ENCODE measurements at places on chromosomes 16 and 17. TPM values are rescaled to one million over a fixed set of nuclear protein-coding genes. Genes with fewer than 3 reads are reported as not detected.

Gene TBC1D3D
- total RNA-seq: 0.19 TPM

Gene PIRT
- total RNA-seq: not detected

DNA sequence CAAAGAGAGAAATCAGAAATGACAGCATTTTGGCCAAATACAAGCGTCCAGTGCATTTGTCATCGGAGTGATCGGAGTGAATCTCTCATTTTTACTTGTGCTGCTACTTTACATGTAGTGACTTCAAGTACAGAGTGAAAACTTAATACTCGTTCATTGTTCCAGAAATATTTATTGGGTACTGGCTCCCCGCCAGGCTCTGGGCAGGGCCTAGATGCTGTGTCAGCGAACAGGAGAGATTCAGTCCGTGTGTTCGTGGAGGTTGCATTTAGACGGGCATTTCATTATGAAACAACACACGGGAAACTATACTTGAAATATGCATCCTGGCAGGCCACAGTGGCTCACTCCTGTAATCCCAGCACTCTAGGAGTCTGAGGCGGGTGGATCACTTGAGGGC, 727.2 kb upstream of the RBFOX1 start:
- DNase-seq: no peak

GRCh38 chr17:51258756-51259563, 889 bp downstream of the MBTD1 start:
- no peak for DNase-seq

Gene MYH8
- not detected for total RNA-seq

- DNase-seq: no peak
Measured at GRCh38 chr16:30368122-30368791, 2.0 kb downstream of the TBC1D10B start.

DNA sequence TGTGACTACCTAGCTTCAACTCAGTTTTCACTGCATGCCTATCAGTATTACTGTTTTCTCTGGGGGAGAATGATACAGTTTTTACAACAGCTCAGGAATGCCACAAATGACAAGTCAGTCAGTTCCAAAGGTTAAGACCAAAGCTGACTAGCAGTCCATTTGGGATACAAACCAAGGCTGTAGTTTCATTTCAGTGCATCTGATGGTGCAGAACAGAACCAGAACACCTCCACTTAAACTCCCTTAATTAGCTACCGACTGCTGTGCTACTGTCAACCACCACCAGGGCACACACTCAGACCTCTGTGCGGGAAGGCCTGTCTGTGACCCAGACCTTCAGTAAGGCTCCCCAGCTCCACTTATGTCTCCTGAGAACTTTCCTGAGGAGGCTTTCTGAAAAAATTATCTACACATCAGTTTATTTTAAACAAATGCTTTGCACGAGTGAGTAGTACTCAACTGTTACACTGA, 20.4 kb downstream of the NFE2L1 start:
- no peak for DNase-seq

DNA sequence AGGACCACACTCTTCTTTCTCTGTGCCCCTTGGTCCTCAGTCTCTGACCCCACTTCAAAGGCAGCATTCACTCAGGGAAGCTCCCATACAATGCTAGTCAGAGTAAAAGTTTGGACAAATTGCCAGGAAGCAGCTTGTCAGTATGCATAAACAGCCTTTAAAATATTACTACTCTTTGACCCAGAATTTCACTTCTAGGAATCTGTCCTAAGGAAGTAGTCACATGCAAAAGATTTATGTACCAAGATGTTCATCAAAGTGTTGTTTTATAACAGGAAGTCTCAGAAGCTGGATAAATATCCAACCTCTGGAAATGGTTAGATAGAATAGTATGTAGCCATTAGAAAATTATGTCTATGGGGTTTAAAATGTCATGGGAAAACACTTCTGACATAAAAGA, 31.0 kb downstream of the MAPT start:
- no peak for DNase-seq

- DNase-seq: no peak
Measured at GRCh38 chr17:36731811-36732210, 130.4 kb downstream of the MRM1 start.

GRCh38 chr17:49963626-49964302, 5.2 kb upstream of the DLX4 start:
- no peak for DNase-seq

DNA sequence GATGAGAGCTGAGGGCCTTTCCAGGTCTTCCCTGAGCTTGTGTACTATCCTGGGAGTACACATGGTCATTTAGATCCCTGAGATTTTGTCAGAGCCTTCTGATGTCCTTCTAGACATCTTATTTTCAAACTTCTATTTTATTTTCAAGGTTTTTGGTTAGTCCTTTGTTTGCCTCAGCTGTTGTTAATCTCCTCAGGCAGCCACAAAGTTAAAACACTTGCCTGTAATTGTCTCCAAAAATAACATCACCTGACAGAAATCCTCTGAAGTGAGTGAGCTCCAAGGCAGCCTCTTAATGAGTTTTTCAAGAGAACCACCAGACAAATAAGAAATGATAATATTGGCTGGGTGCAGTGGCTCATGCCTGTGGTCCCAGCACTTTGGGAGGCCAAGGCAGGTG, 43.8 kb upstream of the CPHXL start:
- no peak for DNase-seq

Gene ZKSCAN2
- total RNA-seq: 2.4 TPM

DNA sequence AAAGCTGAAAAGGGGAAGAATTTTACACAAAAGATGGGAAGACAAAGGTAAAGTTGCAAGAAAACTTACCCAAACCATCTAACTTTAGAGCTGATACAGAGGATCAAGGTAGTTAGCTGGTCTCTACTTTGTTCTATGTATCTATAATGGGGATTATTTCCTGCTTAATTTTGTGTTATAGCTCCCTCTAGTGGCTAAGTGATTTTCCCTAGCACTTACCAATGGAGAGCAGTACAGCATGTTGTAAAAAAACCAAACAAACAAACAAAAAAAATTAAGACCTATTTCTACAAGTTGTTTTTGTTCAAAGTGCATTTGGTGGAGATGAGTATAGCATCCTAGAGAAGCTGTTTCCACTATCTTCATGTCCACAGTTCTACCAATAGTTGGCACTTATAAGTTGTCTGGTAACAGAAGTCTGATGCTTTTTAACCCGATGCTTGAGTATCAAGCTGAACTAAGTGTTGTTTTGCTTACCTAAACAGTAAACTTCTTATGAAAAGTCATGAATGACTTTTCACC, 7.5 kb downstream of the SRSF1 start:
- no peak for DNase-seq

Gene HOXB1
- total RNA-seq: not detected

DNA sequence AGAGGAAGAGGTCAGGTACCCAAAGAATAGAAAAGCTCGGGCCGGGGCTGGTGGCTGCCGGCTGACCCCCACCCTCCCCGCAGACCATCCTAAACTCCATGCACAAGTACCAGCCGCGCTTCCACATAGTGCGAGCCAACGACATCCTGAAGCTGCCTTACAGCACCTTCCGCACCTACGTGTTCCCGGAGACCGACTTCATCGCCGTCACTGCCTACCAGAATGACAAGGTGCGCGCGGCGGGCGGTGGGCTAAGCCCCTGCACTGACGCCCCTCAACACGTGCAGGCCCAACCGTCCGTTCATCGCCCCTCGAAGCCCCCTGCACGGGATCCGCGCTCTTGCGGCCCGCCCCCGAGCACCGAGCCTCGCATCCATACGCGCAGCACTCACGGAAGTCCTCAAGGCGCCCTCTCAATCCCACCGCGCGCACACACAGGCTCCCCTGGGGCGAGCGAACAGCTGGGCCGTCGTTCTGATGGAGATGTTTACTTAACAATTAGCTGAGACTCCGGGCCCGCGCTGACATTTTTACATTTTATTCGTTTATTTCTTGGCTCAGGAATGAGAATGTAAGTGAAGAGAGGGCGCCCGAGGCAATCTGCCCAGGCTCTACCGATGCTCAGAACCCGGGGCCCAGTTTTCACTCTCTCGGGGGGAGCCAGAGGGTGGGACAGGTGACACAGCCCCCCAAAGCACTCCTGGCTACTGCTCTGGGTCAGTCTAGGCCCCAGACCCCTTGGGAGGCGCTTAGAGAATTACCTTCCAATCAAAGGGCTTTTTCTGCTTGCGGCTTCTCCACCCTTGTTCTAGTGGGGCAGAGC, 3.5 kb downstream of the TBX2 start:
- DNase-seq: no peak

DNA sequence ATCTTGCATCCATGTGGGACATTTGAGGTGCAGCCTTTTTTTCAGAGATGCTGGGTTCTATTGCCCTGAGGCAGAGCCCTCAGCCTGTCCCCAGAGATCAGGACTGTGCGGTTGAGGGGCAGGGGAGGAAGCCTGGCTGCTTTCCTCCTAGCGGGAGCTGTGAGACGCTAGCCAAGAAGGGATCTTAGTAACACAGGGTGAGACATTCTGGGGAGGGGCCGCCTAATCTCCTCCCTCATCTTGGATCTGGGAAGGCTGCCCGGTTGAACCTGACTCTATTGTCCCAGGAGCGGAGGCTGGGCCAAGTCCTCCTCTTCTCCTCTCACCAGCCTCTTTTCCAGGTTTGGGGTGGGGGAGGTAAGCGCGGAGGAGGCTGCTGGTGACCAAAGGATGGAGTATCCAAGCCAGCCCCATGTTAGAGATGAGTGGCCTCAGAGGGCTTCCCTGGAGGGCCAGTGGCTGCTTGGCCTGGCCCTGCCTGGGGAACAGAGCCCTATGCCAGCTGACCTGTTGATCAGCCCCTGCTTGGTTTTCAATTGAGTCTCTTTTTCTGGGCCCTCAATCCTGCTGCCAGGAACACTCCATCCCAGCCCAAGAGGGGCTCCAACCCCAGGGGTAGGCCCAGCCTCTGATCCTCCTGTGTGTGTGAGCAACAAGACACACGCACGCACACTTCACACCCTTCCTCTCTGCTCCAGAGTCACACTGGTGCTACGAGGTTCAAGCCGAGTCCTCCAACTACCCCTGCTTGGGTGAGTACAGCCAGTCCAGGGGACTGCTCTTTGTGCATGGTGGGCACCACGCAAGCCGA, 5.0 kb downstream of the CA4 start:
- no peak for DNase-seq

Gene EIF3CL
- 285 TPM for total RNA-seq

Gene PPP1R1B
- total RNA-seq: 18.5 TPM

- no peak for DNase-seq
Measured at GRCh38 chr17:9158544-9159452, 137.5 kb downstream of the NTN1 start.

DNA sequence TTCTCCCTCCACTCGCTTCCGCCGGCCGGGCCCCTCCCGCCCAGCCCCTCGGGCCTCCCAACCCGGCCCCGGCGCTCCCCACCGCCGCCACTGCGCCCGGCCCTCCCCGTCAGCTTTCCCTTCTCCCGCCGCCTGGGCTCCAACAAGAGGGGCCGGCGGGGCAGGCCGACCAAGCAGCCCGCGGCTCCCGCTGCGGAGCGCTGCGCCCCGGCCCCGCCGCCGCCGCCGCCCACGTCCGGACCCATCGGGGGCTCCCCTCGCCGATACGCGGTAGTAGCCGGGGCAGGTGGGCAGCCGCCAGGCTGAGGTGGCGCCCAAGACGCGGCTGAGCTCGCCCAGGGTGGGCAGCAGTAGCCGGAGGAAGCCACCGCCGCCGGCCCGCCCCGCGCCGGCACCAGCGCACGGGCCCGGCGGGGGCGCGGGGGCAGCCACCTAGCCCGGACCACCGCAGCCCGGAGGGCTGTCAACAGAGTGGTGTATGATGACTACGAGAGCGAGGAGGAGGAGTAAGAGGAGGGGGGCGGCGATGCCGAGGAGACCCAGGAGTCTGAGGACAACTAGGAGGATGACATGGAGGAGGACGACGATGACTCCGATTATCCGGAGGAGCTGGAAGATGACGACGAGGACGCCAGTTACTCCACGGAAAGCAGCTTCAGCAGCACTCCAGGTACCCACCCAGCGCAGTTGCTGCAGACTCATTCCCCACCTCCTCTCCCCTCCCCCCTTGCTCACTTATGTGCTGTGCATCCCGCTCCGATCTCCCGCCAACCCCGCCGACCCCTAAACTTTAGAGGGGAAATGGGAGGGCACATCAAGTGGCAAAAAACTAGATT, 498 bp downstream of the LRRC37B start:
- DNase-seq: no peak

DNA sequence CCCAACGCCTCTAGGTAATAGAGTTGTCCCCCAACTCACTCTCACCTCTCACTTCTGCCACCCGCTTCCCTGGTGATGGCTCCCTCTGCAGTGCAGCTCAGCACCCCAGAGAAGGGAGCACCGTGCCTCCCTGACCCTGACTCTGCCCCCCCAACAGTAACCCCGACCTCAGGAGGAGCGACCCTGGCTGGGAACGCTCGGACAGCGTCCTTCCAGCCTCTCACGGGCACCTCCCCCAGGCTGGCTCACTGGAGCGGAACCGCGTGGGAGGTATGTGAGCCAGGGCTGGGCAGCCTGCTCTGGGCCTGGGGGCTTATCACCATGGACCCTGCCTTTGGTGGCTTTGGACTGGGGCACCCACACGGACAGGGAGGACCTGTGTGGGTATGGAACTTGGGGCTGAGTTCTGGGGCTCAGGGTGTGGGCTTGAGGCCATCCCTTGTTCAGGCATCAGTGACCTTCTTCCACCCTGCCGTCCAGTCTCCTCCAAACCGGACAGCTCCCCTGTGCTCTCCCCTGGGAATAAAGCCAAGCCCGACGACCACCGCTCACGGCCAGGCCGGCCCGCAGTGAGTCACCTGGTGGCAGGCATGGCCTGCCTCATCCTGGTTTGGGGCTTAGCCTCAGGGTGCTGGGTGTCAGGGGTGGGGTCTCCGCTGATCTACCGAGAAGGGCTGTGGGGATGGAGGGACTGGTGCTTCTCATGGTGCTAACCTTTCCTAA, 6.7 kb upstream of the C17orf107 start:
- DNase-seq: no peak

DNA sequence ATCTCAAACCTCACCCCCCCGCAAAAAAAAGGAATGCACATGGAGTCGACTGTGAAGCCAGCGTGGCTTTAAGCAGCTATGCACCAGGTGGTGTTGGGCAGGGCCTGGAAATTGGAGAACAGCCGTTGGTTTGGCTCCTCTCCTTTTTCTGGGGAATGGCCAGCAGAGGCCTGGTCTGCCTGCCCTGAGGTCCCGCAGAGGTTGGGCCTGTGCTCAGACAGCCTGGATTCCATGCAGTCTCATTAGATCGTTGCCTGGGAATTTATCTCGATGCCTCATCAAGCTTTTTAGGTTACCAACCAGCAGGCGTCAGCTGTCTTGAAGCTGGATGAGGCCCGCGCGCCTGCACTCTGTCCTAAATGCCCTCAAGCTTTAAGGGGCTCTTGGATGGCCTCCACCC, 9.8 kb downstream of the SLC12A3 start:
- DNase-seq: no peak

- no peak for DNase-seq
Measured at GRCh38 chr16:51440131-51440889, 289.2 kb upstream of the SALL1 start.

DNA sequence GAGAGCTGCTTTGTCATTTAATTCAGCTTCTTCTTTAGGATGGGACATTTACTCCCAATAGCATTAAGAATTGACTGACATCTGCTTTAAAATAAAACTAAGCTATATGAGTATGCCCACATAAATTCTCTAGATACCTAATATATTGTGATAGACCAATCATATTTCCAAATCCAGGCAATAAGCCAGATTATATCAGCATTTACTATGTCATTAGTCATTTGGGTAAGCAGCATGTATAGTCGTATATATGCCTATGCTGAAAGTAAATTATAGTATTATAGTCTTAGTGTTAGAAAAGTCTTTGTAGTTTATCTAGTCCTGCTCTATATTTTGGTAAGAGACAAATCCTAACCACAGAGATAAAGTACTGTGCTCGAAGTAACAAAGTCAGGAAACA, 958.1 kb downstream of the KCNJ2 start:
- DNase-seq: no peak

GRCh38 chr17:36461330-36462110, 25.0 kb upstream of the ZNHIT3 start:
- DNase-seq: no peak
